ENCODE measurements at places on chromosomes 3 and 15.
A peak's percentile ranks its signal among the peaks of the same experiment; 100 is the strongest.

DNA sequence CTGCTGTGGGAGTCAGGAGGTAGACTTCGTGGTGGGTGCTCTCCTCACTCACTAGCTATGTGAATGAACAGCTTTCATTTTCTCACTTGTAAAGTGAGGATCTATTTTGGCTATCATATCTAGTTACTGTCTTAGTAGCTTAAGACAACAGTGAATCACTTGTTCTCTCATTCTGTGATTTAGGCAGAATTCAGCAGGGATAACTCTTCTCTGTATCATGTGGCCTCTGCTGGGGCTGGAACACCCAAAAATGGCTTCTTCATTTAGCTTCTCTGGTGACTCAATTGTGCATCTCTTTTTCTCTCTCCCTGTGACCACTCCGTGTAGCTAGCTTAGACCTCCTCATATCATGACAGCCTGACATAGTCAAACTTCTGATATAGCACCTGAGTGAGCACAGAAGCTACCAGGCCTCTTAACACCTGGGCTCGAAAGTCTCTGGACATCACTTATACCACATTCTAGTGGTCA, 68.4 kb downstream of the BFSP2 start:
- no peak for DNase-seq

GRCh38 chr3:120637851-120638559, 41.9 kb downstream of the NDUFB4 start:
- no peak for DNase-seq

DNA sequence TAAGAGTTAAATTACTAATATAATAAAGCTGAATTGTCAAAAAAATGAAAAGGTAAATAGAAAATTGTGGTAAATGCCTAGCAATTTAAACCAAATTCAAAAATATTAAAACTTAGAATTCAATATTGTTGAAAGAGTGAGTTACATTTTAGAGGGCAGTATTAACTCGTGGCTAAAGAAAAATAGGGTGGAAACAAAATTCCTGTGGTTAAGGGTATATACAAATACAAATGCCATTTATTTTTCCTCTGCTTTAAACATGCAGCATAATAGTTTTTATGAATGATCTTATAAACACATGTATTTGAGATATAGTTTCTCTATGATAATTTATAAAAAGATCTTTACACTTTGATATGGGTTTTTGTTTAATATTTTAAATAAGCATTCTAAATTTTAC, 79.0 kb downstream of the NEDD4 start:
- DNase-seq, result no peak

- DNase-seq, result peak; percentile 49
These were observed 2.5 kb upstream of the MST1R start for GRCh38 chr3:49906073-49906743.

DNA sequence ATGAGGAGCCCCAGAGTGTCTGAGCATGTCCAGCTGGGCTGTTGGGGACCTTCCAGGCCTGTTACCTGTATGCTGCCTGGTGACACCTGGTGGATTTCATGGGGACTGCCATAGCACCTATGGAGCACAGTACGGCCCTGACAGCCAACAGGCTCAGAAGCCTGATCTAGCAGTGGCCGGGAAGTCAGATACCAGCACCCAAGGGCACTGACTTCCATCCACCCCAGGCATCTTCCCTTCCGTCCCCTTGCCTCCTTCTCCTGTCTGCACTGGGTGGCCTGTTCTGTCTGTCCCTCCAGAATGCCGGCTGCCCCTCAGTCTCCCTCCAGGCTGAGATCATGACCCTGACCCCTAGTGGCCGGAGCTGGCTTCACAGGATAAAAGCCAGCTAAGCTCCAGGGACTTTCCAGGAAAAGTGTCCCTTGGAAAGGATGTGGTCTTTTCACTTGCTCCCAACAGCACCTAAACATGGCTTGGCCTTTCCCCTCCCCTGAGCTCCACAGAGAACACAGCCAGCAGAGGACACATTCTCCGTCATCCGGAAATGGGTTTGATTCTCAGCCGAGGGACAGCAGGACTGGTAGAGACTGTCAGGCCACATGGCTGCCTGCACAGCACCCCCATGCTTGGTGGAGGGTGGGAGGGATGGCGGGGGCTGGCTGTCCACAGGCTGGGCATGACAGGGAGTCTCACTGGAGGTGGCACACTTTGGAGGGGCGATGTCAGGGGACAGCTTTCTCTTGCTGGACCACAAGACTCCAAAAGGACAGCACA, 9.5 kb downstream of the RPS17 start:
- peak; percentile 81 for DNase-seq

GRCh38 chr15:95085056-95085455, 853.7 kb downstream of the MCTP2 start:
- no peak for DNase-seq

DNA sequence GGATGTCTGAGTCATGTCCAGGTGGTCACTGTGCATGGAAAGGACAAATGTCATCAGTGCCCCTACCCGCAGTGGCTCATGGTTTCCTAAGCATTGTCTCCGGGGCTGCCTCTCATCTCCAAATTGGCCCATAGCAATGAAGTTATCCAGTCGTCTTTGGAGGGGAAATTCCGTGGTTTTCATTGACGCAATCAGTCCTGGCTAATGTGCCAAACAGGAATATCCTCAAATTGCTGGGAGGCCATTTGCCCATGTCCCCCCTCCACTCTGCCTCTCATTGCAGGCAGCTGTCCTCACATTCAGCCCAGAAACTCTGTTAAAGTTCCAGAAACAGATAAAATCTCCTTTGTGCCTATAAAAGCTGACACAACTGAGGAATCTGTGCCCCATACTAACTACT, 81.6 kb downstream of the MCTP2 start:
- no peak for DNase-seq

GRCh38 chr15:60392601-60392985, 5.2 kb downstream of the ANXA2 start:
- DNase-seq, result no peak
